ENCODE measurements at places on chromosomes 16 and 17.
A peak's percentile ranks its signal among the peaks of the same experiment; 100 is the strongest.

- no peak for DNase-seq
Observed at GRCh38 chr17:28613931-28614381, at the start of gene RSKR. RSKR (minus strand) TSS chr17:28614185; CDS start chr17:28614161, 24 bp downstream.

GRCh38 chr17:51692917-51693316 is 432.6 kb downstream of the UTP18 start:
- no peak for DNase-seq

DNA sequence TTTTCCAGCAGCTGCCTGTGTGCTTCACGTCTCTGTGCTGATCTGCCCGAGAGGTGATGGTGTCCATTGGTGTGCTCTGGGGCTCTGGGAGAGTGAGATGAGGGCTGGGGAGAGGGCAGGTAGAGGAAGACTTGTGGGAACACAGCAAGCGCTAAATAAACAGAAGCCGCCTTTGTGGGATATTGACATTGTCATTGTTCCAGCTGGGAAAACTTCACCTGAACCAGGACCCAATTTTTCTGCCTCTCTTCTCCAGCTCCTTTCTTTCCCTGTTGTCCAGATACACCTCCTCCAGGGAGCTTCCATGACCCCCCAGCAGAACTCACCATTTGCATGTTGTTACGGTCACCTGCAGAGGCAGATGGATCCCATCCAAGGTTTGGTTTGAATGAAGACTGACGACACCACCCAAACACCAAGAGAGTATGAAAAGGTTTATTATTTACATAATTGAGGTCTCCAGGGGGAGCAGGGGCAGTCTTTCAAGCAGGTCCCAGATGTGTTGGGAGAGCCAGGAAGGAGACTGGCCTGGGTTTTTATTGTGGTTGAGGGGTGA is 3.6 kb upstream of the ITGA3 start:
- DNase-seq, result no peak

DNA sequence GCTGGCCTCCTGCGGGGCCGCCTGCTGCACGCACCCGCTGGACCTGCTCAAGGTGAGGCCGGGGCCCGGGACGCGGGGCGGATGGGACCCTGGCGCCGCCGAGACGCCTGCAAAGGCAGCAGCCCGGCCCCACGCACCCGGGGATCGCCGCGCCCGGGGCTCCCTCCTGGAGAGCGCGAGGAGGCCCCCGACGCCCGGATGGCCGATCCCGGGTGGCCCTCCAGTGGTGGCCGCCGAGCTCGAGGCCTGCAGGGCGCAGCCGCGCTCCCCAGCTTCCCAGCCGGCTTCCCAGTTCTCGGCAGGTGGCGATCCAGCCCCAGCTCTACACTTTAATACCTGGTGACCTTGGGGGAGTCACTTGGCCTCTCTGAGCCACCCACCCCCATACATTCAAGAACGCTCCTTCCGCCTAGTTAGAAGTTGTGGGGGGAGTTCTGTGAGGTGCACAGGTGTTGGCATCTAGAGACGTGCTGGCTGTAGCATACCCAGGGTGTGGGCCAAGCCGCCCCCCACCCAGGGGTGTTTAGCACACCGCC is 452 bp downstream of the SLC25A10 start:
- DNase-seq, result no peak

DNA sequence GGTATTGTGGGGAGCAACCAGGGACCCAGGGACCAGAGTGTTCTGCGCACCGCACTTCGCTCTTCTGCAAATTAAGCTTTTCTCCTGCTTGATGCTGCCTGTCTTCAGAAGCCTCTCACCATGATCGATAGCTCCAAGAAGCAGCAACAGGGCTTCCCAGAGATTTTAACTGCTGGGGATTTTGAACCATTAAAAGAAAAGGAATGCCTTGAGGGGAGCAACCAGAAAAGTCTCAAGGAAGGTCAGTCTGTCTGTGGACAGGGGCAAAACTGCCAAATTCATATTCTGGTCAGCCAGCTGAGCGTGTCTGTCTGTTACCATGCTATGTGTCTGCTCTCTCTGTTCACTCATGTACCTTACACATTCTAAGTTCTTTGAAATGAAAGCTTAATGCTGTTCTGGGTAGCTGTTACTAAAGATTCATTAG is 115.7 kb downstream of the MRTFB start:
- DNase-seq, result no peak

DNA sequence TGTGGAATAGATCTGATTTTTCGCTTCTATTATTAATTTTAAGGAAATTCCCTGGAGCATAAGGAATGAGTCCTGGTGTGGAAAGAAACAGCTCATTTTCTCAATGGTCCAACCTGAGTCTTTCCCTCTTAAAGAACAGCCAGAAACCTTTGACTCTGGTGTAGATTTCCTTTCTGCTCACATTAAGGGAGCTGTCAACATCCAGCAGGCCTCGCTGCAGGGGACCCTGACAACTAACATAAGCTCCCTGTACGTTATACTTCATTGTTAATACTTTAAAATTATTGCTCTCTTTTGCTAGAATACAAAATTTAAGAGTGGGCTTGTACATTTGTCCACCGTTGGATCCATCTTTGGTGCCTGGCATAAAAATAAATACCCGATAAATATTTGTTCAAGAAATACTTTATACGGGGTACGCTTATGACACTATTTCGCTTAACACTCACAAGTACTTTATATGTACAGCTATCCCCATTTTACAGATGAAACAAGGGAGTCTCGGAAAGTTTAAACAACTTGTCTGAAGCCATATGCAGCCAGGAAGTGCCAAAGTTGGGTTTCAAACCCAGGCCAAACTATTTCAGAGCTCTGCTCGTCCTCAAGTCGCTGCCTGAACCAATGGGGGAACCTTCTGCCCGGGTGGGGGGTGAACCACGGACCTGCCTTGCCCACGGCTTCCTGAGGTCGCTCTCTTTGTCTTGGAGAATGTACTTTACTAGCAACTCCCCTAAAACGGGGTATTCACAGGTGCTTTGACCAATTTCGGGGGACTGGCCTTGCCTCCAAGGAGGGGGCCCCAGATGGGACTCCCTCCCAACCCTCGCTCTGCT is 611 bp downstream of the SMARCE1 start:
- DNase-seq, result peak; percentile 39

DNA sequence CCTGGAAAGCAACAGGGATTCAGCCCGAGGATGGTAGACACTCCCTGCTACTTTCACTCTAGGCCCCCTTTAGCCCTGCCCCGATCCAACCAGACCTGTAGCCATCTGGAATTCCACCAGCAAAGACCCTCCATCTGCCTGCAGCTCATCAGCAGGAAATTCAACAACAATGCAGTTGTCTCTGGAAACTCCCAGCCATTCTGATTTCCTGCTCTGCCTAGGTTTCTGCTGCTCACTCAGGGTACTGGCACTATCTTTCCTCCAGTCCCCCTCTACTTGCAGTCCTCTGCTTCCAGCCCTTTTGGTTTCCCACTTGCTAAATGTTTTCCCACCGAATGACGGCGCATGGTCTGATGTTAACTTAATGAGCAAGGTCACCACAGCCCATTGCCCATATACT is 2.7 kb upstream of the SP6 start:
- DNase-seq, result no peak

- DNase-seq, result peak; percentile 67
Observed at GRCh38 chr17:77494664-77495435, 354.1 kb downstream of the SEC14L1 start.

GRCh38 chr17:64174686-64175456 is 44.9 kb upstream of the ERN1 start:
- peak; percentile 16 for DNase-seq

DNA sequence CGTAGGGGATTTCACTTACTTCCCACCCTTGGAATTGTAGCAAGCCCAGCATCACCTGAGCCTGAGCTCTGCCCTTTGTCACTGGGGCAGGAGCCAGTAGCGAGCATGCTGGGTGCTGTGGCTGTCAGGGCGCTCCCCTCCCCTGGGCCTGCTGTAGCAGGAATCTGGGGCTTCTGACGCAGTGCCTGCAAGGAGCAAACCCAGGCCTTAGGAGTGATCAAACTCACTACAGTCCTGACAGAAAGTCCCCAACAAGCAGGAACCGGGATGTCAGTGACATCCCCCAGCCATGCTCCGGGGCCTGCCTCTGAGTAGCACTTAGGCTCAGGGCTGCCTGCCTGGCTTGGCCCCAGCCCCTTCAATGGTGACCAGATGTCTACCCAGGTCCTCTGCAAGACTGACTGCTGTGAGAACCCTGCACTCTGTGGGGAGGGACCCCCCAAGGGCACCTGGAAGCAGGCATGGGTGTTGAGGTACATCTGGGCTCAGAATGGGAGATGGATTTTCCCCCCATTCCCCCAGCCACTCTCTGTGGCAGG is 23.5 kb downstream of the PLD6 start:
- peak; percentile 24 for DNase-seq

DNA sequence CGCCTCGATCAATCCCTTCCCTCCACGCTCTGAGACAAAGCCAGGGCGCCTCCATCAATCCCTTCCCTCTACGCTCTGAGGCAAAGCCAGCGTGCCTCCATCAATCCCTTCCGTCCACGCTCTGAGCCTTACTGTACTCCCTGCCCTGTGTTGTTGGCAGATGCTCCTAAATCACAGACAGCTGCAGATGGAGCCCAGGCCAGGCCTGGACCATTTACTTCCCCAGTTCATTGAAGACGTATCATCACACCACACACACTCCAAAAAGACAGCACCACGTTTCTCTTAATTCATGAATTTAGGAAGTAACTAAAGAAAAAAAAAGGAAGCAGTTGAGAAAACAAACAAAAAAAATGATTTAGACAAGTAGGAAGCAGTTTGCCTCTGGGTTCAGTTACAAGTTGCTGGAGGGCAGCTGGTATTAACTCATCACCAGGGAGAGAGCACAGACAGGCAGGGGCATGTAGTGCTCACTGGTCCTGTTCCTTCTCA is 7.4 kb upstream of the CD300LD start:
- DNase-seq, result no peak

GRCh38 chr17:58352596-58353388 is 791 bp upstream of the SUPT4H1 start:
- no peak for DNase-seq

DNA sequence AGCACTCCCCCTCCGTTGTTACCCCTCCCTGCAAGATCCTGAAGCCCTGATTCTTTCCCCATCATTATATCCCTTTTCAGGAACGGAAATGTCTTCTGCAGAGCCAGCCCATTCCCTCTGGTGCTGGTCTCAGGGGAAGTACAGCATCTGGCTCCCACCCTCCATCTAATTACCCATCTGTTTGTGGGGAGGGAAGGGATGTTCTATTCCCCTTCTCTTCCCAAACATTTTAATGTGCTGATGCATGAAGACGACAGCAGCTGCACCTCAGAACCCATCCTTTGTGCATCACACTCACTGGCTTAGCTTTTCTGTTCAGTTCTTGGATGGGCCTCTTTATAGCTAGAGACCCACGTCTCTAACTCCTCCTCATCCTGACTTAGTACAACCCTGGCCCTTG is 367.2 kb downstream of the CDH13 start:
- no peak for DNase-seq

DNA sequence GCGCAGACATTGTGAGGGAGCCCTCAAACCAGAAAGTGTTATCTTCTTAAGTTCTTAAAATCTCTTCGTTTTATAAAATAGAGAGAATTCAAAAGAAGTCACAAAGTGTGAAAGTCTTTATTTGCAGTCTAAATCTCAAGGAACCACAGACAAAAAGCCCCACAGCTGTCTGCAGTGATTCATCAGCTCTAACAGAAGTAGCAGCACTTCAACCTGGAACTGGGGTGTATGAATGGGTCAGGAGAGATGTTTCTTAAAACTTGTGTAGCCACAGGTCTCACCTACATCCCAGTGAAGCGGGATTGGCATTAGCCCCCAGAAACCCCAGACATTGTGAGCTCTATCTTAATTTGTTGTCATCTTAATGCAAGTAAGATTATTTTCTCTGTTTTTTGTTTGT is 61.1 kb downstream of the CDYL2 start:
- DNase-seq, result no peak

- DNase-seq, result no peak
Observed at GRCh38 chr16:89564476-89565255, 4.2 kb downstream of the RPL13 start.

DNA sequence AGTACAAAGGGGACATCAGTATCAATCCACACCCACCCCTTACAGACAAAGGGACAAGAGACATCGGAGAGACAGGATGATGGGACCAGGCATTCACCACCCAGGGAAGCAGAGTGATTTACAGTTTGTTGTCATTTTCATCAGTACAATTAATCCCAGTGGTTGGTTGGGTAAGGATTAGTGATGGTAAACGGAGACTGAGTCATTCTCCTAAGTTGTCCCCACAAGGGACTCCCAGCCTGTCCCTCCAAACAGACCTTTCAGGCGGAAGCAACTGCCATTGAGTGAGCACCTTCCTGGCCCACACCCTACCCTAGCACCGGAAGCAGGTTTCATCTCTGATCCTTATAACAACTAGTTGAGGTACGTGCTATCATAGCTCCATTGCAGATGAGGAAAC is 11.2 kb downstream of the PPL start:
- DNase-seq, result no peak

DNA sequence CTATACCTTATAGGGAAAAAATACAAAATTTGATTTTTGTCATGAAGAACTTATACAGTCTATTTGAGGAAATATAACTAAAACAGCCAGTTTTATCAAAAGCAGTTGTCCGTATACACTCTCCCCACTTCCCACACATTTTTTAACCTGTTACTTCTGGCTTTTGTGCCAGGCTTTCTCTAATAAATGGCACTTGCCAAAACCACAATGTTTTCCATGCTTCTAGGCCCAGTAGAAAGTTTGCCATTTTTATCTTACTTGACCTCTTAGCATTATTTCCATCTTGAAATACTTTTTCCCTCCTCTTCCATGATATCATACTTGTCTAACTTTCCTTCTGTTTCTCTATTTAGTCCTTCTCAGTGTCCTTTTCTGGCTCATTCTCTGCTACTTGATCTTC is 38.8 kb downstream of the EFCAB5 start:
- no peak for DNase-seq

DNA sequence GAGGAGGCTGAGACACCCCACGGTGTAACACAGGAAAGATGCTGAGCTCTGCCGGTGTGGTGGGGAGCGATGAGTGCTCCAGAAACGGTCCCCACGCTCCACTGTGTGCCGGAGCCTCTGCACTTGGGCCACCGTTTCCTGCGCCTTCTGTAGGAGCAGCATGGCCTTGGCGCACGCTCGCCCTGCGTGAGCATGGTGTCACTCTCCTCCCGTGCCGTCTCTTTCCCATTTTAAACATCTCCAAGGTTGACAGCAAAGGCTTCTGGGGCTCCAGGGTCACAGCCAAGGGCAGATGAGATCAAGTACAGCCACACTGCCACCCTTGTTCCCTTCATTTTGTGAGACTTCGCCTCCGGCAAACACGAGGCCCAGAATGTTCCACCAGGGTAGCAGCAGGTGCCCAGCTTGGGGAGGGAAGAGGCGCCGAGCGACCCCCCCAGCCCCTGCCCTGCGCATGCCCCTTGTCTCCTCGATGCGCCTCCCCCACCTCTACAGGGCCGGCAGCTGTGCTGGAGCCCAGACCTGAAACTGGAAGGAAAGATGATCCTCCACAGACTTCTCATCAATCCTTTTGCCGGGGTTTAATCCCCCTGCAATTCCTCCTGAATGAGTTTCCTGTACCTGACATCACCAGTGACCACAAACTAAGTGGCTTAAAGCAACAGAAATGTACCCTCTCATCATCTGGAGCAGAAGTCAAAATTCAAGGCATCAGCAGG is 19.9 kb upstream of the OSGIN1 start:
- no peak for DNase-seq

DNA sequence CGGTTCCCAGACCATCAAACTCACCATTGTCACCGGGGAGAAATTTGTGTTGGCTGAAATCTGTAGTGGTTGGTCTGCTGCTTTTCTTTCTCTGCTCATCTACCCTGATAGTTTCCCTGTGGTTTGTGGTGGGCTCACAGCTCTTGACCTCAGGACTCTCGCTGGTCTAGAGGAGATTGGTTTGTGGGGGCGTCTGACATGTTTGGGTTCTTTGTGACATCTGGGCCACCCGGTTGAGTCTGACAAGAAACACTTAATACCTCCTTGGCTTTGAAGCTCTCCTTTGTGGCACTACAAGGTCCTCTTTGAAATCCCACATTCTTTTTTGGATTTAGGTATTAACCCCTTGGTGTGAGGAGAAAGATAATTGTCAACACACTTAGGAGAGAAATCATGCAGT is 662.0 kb downstream of the WWOX start:
- peak; percentile 13 for DNase-seq
